Activated CD8-positive, alpha-beta memory T cell treated with anti-CD3 and anti-CD28 coated beads for 48 hours (primary cell): ENCODE measurements at places on chromosomes 11 and 22.

GRCh38 chr11:134332189-134332631, 422 bp downstream of the GLB1L2 start:
- DNase-seq: peak; percentile 5

- no peak for DNase-seq
Observed at GRCh38 chr11:74992852-74993251, 4.1 kb downstream of the NEU3 start.

- no peak for DNase-seq
Observed at GRCh38 chr11:111342329-111342728, 36.7 kb downstream of the POU2AF1 start.

DNA sequence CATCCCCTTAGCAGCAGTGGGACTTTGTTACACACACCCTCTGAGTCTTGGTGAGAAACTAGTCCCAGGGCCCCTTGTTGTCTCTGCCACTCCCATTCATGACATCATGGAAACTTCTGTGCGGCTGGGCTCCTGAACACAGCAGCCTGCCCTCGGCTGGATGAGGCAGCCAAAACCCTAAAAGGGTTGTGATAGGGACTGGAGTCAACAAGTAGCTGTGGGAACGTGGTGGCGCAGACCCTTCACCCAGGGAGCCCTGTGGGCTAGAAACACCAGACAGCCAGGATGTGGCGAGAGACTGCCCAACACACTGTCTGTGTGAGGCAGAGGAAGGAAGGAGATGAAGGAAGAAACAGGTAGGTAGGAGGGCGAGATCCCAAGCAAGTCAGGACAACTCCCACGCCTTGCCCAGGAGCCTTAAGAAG, 3.9 kb downstream of the CD3D start:
- DNase-seq: peak; percentile 71

- no peak for DNase-seq
Observed at GRCh38 chr11:117220999-117221774, 10.7 kb downstream of the PCSK7 start.

DNA sequence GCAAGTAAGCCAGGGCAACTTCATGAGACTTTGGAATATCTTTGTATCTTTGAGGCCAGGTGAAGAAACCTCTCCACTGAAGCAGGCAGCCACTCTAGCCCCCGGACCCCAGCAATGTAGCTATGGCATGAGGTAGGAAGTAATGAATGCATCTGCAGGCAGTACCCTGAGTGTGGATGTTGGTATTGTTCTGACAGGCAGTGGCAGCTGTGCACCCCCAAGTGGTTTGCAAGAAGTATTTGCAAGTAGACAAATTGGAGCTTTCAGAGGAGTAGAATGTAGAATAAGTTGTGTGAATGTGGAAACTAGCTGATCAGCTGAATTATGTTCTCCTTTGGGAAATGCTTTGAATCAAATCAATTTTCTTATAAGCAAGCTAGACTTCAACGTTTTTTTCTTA, 194.4 kb upstream of the PGR start:
- no peak for DNase-seq
